ENCODE measurements at places on chromosomes 1 and 21.

DNA sequence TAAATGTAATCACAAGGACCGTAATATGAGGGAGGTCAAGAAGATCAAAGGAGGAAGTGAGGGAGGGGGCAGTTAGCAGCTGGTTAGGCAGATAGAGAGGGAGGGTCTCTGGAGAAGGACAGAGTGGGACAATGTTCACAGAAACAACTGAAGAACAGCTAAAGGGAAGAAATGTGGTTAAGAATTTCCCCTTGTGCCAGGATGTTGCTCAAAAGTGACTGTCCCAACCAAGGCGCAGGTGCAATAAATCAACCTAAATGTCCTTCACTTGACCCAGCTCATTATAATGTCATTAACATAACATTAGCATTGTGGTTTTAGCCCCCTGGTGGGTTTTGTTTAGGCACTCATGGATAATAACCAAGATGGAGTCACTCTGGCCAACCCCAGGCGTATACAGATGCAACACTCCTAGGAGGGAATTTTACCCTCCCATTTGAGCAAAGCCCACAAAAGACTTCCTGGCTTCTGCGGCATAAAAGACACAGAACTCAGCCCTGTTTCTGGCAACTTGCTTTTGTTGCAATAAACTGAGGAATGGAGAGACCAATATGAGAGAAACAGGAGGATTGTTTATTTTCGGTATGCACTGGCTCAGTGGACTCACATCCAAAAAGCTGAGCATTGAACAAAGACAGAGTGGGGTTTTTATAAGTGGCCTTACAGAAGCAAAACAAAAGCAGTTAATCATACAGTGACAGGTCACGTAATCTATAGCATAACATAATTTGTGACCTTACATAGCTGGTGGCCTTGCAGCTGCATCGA, 7.3 kb upstream of the CA6 start:
- no peak for DNase-seq

GRCh38 chr1:26378088-26378878, 5.7 kb upstream of the ZNF683 start:
- DNase-seq, result peak; percentile 98

GRCh38 chr1:57803586-57803985, 379.7 kb upstream of the DAB1 start:
- no peak for DNase-seq

- DNase-seq, result no peak
Observed at GRCh38 chr1:193342811-193343210, 156.4 kb upstream of the B3GALT2 start.

DNA sequence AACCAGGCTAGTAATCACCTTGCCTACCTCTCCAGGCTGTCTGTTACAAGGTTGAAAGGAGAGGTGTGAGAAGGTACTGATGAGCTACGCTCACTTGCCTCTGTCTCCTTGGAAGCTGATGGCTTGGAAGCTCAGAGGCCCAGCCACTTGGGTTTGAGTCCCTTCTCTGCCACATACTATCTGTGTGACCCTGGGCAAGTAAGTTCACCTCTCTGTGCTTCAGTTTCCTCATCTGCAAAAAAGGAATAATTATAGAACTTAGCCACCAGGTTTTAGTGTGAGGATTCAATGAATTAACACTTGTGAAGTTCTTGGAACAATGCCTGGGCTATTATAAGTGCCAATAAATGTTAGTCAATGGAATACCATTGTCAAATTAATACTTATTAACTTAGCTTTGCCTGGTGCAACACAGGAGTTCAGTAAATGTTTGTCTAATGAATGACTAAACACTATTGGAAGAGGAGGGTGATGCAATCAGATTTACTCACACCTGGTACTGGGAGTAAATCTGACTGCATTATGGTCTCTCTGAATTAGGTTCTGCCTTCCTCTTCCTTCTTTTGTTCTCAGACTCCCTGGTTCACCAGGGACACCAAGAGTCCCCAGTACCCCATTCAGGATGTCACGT, 55.5 kb downstream of the TRABD2B start:
- DNase-seq, result peak; percentile 52

- no peak for DNase-seq
Observed at GRCh38 chr1:218156595-218156994, 128.5 kb upstream of the RRP15 start.

DNA sequence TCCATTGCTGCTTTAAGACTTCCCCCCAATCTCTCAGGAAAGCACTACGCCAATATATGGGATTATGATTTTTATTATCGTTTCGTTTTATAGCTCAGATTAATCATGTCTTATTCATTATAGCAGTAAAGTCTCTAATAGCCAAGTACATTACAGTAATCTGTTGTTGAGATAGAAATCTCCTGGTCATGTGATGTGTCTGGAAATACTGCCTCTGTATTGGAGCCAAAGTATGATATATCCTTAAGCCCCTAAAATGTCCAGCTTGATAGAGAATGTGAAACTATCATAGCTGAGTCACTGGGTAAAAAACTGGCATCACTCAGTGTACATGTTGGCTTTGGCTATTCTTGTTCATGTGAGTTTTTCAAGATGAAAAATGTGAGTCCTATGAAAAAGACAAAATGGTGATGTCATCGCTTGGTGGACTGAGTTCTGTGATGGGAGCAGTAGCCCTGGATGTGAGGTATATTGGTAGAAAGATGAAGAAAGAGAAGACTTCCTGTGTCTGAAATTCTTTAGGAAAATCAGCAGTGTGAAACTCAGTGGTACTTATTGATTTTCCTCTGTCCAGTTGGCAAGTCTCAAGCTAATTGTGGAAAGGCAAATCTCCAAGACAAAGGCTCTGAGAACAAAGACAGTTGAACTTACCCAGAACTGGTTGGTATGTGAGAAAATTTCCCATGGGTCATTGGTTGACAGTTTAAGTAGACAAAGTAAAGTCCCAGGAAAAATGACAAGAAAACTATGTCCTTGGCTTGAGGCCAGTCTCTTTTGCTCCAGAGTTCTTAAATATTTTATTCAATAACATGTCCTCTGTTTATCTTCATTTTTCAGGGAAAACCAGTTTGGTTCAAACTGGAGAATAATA, 76.2 kb downstream of the BRINP2 start:
- DNase-seq, result peak; percentile 77

DNA sequence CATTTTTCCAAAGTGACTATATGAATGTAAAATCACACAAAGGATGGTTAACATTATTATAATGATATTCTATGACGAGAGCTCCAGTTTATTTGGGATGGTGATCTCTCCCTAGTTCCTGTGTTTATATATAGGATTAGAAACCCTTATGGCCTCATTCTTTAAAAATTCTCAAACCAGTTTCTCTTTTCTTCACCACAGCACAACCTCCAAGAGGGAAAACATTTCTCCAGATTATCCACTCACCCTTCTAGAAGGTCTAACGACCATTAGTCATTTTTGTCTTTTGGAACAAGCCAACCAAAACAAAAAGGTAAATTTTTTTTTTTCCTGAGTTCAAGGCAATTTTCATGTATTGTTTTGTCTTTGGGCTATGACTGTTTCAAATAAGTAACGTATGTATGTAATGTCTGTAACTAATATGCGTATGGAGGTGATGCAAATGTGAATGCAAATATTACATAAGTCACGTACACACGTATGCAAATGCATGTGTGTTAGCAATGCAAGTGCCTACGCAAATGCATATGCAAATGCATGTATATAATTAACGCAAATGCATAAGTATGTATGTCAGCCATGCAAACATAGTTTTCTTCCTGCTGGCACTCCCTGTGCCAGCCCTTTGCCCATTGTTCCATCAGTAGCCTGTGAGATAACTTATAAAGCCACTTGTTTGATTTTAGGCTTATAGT, 72.5 kb upstream of the MORC3 start:
- DNase-seq, result no peak

DNA sequence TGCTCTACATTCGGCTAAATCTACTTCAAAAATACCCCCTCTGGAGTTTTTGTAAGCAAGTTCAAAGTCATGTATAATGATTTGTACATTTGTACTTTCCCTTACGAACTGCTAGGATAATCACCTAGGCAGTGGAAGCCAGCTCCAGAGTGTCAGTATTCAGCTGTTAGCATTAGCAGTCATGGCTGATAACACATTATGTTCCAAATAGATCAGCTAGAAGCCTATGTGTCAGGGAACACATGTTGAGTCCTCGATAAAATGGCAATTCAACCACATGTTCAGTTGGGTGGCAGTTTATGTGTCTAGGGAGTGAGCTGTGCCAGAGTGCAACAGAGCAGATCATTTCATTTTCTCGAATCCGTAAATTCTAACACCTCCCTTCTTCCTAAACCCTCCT, 65.8 kb upstream of the KRTAP11-1 start:
- no peak for DNase-seq

GRCh38 chr1:20151906-20152598, 12.9 kb downstream of the PLA2G2F start:
- peak; percentile 73 for DNase-seq

DNA sequence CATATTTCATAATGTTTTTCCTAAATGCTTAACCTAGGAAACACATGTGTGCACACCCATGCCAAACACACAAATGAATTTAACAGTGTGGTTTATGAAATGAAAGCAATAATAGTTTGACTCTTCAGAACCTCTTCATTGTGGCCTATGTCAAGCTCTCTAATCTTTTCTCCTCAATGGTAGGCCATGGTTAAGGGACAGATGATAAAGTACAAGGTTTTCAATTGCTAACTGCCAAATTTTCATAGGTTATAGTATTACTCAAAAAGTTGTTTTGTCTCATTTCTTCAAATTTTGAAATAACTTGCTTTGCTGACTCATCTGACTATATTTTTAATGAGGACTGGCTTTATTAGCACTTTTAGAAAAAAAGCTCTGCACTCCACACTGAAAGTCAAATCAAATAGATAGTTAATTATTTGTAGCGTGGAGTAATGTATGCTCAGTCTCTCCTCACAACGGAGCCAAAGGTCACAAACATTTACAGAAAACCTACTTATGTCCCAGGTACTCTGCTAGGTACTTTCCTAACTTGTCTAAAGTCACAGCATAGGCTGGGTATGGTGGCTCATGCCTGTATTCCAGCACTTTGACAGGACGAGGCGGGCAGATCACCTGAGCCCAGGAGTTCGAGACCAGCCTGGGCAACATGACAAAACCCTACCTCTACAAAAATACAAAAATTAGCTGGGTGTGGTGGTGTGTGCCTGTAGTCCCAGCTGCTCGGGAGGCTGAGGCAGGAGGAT, 3.0 kb upstream of the ADCY10 start:
- DNase-seq, result no peak

GRCh38 chr1:189868021-189868420, 609.6 kb downstream of the BRINP3 start:
- DNase-seq, result no peak

- no peak for DNase-seq
Observed at GRCh38 chr1:159949981-159950381, 4.1 kb downstream of the SLAMF9 start.

- no peak for DNase-seq
Observed at GRCh38 chr1:237670302-237670701, 220.4 kb downstream of the ZP4 start.

DNA sequence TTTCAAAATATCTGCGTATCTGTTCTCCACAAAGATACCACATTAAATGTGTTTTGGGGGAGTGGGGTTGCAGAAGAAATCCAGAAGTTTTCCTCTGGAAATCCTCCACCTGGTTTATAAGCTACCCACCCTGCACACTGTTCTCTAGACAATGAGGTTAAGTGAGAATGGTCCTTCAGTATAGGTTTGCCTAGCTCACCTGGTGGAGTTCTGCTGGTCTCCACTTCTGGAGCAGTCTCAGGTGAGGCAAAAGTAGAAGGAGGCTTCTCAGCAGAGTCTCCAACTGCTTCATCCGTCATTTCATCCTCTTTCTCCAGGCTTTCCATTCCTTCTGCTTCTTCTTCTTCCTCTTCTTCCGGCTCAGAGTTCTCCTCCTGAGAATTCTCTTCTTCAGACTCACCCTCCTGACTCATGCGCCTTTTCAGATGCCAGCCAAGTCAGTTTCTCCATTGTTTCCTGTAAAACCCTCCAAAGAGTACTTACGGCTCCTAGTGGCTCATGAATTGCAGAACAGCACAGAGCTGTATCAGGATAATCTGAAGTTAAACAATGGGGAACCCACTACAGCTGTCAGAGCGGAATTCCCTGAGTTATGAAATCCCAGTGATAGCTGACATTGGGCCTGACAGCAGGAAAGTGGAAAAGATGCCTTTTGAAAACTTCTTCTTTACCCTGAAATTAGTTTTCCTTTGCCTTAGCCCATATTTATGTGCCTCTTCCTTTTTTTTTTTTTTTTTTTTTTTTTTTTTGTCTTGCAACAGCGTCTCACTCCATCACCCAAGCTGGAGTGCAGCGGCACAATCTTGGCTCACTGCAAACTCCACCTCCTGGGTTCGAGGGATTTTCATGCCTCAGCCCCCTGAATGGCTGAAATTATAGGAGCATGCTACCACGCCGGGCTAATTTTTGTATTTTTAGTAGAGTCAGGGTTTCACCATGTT, 38.5 kb downstream of the MSTO1 start:
- DNase-seq, result peak; percentile 89

DNA sequence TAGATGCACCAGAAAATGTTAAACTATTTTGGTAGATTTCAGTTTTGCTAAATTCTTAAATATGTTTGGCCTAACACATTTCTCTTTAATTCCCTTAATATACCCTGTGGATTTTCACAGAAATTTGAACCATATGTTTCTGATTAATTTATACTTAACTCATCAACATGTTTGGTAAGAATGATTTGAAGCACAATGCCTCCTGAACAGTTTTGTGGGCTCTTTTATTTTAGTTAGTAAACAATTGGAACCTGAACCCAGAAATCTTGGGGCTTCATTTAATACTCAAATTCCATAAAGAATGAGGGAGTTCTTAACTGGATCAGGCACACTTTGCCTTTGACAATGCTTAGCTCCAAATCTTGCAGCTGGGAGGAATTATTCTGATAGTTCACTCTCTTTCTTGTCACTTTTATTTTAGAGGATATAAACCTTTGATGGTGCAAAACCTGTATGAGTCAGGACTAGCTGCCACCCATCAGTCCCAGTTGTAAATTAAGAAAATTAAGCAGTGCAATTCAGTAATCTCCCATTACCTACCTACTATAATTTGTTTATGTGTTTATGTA, 24.6 kb upstream of the LYPLAL1 start:
- DNase-seq, result peak; percentile 7

DNA sequence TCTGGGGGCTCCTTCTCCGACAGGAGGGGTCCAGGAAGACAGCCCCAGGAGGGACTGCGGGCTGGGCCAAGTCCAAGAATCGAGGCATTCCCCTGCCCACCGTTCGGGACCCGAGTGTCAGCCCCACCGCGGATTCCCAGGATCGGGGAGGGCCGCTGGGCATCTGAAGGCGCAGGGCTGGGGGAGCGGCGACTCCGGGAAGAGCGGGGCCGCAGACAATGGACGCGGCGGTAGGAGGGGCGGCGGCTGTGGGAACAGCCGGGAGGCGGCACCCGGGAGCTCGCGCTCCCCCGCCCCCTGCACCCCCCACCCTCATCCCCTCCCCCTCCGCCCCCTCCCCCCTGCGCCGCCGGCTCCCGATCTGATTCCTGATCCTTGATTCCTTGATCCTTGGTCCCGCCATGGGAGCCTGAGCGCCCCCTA, at the start of gene VANGL2:
Gene VANGL2 (plus strand): TSS at position 342 of the 423 bp plus-strand sequence. CDS start 15,274 bp downstream, outside the sequence.
- peak; percentile 5 for DNase-seq

- peak; percentile 96 for DNase-seq
Observed at GRCh38 chr1:159889821-159890252, 10.1 kb downstream of the CFAP45 start.

GRCh38 chr1:33397125-33397506, 33.8 kb downstream of the PHC2 start:
- no peak for DNase-seq

- DNase-seq, result no peak
Observed at GRCh38 chr1:78526496-78526895, 35.7 kb downstream of the PTGFR start.

GRCh38 chr1:9518454-9518998, 20.7 kb upstream of the SLC25A33 start:
- no peak for DNase-seq
